ENCODE measurements at places on chromosomes 7 and 10.

DNA sequence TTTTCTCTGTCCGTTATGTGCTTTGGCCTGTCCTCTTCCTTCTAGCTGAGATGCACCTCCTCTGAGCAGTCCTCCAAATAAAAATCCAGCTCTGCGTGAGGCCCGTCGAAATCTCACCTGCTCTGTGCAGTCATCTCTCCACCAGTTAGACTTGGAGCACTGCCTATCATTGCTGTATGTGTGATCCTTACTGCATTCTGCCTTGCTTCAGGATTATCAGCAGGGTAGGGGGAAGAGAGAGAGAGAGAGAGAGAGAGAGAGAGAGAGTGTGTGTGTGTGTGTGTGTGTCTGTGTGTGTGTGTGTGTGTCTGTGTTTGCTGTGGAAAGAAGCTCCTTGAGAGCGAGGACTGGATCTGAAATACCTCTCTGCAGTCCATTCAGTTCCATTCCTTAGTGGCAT lies 129.4 kb downstream of the CCNY start:
- ATAC-seq, result no peak

- ATAC-seq, result no peak
Observed at GRCh38 chr10:16652154-16652553, 130.5 kb upstream of the C1QL3 start.

DNA sequence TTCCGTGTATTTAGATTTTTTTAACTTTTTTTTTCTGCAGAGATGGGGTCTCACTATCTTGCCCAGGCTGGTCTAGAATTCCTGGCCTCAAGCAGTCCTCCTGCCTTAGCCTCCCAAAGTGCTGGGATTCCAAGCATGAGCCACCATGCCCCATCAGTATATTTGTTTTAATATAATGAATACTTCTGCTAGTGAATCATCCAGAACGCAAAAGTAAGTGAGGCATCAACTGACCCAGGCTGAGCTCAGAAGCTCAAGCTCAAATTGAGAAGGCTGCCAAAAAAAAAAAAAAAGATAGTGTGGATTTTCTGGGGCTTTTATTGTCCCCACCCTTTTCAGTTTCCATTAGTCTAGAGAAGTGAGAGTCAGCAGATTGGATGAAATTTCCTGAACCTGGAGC lies 39.0 kb upstream of the TECTB start:
- ATAC-seq, result no peak

- no peak for ATAC-seq
Observed at GRCh38 chr7:32071466-32072091, 1.4 kb upstream of the PDE1C start.

DNA sequence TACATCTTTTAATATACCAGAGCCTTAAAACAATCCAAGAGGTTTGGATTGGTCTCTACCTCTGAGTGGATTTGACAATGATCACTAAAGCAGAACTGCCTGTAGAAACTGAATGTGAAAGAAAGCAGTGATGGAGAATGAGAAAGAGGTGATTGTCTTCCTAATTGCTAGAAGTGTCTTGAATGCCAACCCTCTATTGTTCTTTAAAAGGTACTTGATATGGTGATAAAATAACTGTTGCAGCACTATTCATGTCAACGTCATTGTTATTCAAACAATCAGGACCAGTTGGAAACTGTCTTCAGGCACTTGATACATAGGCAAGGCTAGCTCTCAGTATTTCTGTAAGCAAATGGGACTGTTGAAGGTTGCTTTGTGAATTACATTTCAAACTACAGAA lies 47.9 kb upstream of the ITPRID1 start:
- no peak for ATAC-seq

DNA sequence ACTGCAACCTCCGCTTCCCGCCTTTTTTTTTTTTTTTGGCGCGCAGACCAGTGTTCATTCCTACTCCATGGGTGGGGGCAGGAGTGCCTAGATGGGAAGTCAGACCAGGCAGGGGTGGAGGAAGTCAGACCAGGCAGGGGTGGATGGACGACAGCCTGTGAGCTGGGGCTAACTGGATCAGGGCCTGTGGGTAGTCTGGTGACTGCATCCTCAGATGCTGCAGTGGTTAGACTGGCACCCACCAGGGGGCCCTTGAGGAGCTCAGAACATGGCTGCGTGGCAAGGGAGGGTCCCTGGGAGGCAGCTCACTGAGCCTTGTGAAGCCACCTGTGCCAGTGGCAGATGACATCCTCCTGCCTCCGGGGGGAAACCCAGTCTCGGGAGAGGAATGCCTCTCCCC lies 35.1 kb downstream of the RCC1L start:
- peak; percentile 49 for ATAC-seq

DNA sequence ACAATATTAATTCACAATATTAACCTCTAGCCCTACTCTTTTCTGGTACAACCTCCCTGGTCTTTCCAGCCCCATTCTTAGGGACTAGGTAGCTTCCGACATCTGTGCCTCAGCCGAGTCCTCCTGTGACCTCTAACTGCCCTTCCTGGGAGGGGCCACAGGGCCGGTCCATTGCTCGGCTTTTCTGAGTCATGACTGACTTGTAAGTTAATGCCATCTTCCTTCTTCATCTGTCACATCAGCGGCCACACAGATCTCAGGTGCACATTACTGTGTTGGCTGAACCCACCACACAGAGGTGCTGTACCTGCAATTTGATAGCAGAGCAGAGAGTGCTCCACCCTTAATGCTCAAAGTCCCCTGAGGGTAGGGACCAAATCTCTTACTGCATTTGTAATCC lies 4.1 kb upstream of the CPA4 start:
- no peak for ATAC-seq

DNA sequence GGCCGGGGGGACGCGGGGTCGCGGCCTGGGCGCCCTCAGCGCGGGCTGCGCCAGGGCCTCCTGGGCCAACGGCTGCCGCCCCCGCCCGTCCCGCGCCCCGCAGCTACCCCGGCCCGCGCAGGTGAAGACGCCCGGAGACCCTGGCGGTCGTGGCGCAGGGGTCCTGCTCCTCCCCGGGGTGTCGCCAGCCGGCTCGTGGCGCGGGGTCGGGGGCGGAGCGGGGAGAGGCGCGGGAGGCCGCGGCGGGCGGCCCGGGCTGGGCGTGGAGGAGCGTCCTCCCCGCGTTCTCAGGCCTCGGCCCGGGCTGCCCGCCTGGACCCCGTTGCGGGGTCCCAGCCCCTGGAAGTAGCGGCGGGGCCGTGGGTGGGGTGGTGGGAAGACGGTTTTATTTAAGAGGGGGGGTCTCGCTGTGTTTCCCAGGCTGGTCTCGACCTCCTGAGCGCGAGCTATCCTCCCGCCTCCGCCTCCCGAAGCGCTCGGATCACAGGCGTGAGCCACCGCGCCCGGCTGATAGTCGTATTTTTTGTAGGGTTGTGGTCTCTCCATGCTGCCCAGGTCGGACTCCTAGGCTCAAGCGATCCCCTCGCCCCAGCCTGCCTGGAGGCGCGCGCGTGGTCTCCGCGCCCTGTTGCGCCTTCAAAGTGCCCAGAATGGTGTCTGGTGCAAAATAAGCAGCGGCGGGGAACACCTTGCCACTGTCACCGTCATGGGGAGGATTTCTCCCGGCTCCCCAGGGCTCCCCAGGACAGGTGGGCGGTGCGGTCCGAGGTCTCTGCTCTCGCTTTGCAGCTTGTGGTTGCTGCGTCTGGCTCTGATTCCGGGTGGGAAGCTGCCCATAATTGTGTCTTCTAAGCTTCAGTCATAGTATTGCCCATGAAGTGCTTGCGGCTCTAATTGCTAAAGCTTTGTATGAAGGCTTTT lies 15.3 kb upstream of the SUN1 start:
- no peak for ATAC-seq

GRCh38 chr10:103265717-103266329 lies 11.1 kb upstream of the INA start:
- ATAC-seq, result peak; percentile 63

DNA sequence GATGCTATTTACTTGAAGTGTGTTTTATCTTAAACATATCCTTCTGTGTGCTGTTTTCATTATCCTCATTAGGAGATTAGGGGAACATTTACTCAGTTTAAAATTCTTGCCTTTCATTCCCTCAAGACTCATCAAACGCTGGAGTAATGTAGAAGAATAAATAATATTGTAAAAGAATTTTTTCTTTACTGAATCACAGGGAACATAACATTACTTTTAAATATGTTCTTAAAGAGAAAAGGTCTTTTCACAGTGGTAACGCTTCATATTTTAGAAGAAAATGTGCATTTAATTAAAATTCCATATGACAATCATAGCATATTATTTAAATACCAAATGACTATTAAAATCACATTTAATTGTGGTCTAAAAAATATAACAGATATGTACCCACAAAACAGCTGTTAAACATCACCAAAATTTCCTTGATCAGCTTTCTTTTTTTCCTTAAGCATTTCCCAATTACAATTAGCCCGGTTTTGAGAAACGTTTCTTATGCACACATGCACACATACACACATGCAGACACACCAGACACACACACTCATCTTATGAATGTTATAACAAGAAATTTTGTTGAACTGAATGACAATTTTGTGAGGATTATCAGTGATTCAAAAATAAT lies 102.0 kb upstream of the GLI3 start:
- no peak for ATAC-seq

GRCh38 chr7:144903201-144903600 lies 67.3 kb upstream of the TPK1 start:
- ATAC-seq, result no peak

DNA sequence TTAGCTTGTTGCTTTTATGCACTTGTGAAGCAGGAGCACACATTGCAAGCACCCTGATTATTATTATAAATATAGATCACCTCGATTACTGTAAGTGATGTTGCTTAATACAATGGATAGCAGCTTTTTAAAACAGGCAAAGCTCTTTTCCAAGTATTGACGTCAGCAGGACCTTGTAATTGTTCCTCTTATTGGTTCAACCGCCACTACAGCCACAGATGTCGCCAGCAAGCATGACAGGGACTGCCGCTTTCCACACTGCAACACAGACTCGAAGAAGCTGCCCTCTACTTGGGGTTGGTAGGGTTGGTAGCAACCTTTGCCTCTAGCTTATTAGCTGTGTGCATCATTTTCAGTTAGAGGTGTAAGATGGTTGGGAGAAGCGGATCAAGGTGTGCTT lies 167.6 kb downstream of the ZNF365 start:
- no peak for ATAC-seq

DNA sequence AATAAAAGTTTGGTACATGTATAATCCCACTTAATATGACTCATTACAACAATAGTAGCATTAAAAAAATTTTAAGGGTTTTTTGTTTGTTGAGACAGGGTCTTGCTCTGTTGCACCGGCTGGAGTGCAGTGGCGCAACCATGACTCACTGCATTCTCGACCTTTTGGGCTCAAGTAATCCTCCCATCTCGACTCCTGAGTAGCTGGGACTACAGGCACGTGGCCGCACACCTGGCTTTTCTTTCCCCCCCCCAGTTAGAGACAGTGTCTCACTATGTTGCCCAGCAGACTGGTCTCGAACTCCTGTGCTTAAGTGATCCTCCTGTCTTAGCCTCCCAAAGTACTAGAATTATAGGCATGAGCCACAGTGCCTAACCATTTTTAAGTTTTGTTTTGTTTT lies 40.7 kb downstream of the KMT2C start:
- ATAC-seq, result no peak

- ATAC-seq, result peak; percentile 93
Observed at GRCh38 chr7:91089382-91089963, 174.8 kb upstream of the FZD1 start.

- ATAC-seq, result no peak
Observed at GRCh38 chr7:156604836-156605695, 35.5 kb upstream of the RNF32 start.

GRCh38 chr7:118184565-118184940 lies 589 bp downstream of the LSM8 start:
- peak; percentile 14 for ATAC-seq

- ATAC-seq, result peak; percentile 81
Observed at GRCh38 chr10:18368682-18369081, 228.5 kb downstream of the CACNB2 start.

GRCh38 chr7:90625051-90625450 lies 28.9 kb downstream of the CDK14 start:
- ATAC-seq, result peak; percentile 19

DNA sequence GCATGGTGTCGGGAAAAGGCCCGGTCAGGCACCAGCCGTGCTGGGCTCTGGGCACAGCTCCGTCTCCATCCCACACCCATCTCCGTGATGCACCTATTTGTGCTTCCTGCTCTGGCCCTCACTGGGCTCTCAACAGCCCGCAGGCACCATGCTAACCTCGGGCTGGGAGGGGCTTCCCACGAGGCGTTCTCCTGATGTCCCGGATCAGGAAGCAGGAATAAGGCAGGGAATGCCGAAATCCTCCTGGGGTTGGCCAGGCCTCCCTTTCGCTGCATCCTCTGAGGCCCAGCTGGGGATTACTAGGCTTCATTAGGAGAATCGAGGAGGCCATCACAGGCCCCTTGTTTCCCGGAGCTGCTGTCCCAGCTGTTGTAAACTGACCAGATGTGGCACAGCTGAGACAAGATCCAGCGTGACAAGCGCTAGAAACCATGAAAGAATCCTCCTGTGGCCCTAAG lies 72.0 kb downstream of the FAM53B start:
- ATAC-seq, result no peak

DNA sequence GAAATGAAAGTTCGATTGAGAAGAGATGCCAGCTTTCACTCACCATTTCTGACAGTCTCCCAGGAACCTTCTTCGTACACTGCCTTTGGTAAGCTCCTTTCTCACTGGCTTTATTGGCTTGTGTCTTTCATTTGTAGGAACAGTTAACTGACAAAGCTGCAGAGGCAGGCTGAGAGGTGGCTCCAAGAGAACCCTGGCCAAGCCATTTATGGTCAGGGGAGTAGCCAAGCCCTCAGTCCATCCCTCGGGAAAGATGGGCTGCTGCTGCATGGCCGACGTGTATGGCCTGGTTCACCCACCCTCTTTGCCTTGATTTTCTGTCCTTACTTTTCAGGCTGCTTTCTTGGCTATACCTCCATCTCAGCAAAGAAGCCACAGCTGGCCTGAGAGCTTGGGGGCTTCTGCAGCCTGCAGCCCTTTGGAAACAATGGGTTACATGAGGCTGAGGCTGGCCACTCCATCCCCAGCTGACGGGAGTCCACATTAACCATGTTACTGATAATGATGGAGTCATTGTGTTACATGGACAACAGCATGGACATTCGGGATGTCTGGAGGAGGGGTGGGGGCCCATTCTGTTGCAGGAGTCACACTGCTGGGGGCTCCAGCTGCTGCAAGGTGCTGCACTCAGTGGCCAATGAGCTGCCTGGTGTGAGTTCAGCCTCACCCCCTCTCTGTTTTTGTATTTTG lies at the start of gene OPALIN:
OPALIN (minus strand) TSS at position 152 of the 690 bp plus-strand sequence; CDS start at position 46, 106 bp downstream.
- ATAC-seq, result no peak

- ATAC-seq, result no peak
Observed at GRCh38 chr7:50676079-50676478, 106.6 kb downstream of the GRB10 start.

Measured in SK-N-SH treated with all-trans-retinoic acid at 6 μM for 48 hours (cell line).